WTC11 (cell line): ENCODE measurements at places on chromosomes 12 and 14. TPM values are rescaled to one million over a fixed set of nuclear protein-coding genes. Genes with fewer than 3 reads are reported as not detected.

The PTPRO gene
- total RNA-seq, result 0.57 to 1.1 TPM (median 1.0 TPM) in 3 replicates

The TGFB3 gene
- 1.1 to 1.7 TPM (median 1.2 TPM) in 3 replicates for total RNA-seq

The ACRBP gene
- 2.1 to 4.2 TPM (median 3.2 TPM) in 3 replicates for total RNA-seq

The CD163L1 gene
- total RNA-seq, result 0.26 to 1.0 TPM (median 0.32 TPM) in 3 replicates

DNA sequence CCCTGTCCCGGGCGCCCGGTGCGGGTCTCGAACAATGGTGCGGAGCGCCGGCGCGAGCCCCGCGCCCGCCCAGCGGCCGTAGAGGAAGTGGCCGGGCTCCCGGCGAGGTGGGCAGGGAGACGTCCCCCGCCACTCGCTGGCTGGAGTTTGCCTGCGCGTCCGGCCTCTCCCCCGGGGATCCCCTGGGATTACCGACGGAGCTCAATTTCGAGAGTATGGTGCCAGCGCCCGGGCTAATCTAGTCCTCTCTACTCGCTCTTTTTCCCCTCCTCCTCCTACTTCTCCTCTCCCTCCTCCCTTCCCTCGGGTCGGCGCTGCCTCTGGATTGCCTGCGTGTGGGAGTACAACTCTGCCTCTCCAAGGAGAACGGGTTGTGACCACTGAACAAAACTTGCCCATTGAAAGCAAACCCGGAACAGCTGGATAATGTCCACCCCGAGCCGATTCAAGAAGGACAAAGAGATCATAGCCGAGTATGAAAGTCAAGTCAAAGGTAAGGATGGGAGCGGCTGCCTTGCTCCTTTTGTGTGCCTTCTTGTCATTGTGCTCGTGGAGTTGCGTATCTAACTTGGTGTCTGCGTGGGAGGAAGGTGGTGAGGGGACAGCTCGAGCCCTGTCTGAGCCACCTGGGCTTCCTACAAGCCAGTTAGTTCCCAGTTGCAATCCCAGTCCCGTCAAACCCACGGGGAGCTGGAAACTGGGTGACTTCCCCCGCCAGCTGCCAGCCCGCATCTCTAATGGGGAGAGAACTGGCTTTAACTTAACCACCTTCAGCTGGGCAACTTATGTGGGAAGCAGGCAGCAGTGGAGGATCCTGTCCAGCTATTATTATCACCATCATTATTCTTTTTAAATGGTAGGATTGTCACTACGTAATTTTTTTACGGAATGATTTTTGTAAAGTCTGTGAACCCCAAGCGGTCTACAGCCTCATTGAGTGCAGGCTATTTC lies at the start of gene SRGAP1:
TSS of gene SRGAP1 (plus strand) at position 310 of the 951 bp plus-strand sequence. CDS start at position 427, 117 bp downstream.
- DNase-seq, result no peak
- peak within 1 kb of the TSS; percentile 34; the same call in 1 of the 2 replicates for H3K27ac ChIP-seq
- peaks cover 4% of the 10 kb centered on the region for H3K27me3 ChIP-seq
- H3K4me1 ChIP-seq, result peaks cover 22% of the 10 kb centered on the region
- peak within 1 kb of the TSS; percentile 95 for H3K4me3 ChIP-seq
- no peaks in the 10 kb centered on the region for H3K36me3 ChIP-seq

DNA sequence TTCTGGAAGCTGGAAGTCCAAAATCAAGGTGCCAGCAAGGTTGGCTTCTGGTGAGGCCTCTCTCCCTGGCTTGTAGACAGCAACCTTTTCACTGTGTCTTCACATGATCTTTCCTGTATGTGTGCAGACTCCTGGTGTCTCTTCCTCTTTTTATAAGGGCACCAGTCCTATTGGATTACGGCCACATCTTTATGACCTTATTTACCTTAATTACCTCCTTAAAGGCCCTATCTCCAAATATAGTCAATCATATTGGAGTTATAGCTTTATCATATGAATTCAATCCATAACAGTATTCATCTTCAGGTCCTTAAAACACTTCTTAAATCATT lies 21.2 kb upstream of the GARIN2 start:
- 0 out of 2 replicates have a peak, but pooled peaks cover 7% of the 10 kb centered on the region for H3K4me1 ChIP-seq
- no peak overlapping the region for H3K4me3 ChIP-seq
- H3K27ac ChIP-seq, result no peak overlapping the region
- DNase-seq, result no peak

DNA sequence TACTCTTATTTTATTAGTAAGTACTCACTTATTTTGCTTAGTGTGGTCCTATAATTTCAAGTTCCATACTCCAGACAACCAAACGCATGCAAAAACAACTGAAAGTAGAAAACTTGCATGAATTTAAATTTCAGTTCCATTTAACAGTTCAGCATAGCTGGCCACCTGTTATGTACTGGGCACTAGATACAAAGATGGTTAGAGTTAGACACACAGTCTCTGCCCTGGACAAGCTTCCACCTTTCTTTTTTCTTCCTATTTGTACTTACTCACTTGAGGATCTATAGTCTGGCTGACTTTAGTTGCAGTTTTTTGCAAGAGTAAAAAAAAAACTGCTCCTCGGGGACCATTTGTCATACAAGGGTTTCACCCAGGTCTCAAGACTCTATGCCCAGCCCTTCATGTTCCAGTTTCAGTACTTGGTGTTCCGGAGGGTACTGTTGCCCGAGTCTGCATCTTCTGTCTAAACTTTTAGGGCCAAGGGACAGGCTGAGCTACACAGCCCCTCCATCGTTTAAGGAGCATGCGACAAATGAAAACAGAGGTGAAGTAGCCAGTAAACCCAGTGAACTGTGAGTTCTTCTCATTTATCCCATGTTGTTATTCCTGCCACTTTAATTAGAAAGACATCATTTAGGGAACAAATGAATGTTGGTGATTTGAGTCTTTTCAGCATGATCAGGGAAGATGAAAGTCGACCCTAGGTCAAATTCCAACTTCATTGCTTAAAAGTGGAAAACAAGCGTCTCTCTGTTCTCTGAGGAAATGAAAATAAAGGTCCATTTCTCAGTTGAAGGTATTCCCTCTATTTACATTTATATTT lies 22.3 kb downstream of the RPGRIP1 start:
- H3K27ac ChIP-seq, result no peak overlapping the region
- H3K36me3 ChIP-seq, result no peaks in the 10 kb centered on the region
- no peak for DNase-seq
- peaks cover 6% of the 10 kb centered on the region for H3K4me1 ChIP-seq
- H3K27me3 ChIP-seq, result peaks cover 7% of the 10 kb centered on the region
